Inflammatory macrophage treated with lipopolysaccharide for 1 hour (primary cell): ENCODE measurements at places on chromosomes 2 and 18.

GRCh38 chr2:197311421-197312033 lies 947 bp upstream of the ANKRD44 start:
- DNase-seq = no peak

DNA sequence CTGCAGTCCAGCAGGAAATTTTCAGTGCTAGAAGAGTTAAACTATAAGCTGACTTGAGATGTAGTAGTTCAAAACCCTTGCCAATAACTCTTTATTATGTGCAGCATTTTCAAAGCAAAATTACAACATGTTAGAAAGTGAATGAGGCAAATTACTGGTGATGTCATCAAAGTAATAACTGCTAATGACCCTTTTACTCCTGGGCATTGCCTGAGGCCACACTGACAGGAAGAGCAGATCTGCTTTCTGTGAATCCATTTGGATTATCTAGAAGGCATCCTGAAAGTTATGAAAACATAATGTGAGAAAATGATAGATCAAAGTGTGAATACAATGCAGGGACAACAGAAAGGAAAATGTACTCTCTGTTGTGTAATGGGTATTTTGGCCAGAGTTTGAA lies 139.6 kb upstream of the TRIB2 start:
- no peak for DNase-seq

- DNase-seq = no peak
Observed at GRCh38 chr2:26740890-26741302, 23.2 kb upstream of the SLC35F6 start.

DNA sequence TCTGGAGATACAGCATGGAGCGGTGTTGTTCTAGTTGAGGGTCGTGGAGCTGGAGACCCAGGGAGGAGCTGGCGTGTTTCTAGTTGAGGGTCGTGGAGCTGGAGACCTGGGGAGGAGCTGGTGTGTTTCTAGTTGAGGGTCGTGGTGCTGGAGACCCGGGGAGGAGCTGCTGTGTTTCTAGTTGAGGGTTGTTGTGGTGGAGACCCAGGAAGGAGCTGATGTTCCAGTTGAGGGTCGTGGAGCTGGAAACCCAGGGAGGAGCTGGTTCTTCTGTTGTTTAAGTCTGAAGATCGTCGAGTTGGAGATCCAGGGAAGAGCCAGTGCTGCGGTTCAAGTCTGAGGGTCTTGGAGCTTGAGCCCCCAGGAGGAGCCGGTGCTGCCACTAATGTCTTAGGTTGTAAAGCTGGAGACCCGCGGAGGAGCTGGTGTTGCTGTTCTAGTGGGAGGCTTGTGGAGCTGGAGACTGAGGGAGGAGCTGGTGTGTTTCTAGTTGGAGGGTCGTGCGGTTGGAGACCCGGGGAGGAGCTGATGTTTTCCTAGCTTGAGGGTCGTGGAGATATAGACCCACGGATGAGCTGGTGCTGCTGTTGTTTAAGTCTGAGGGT lies 155.3 kb downstream of the RTP5 start:
- no peak for DNase-seq

DNA sequence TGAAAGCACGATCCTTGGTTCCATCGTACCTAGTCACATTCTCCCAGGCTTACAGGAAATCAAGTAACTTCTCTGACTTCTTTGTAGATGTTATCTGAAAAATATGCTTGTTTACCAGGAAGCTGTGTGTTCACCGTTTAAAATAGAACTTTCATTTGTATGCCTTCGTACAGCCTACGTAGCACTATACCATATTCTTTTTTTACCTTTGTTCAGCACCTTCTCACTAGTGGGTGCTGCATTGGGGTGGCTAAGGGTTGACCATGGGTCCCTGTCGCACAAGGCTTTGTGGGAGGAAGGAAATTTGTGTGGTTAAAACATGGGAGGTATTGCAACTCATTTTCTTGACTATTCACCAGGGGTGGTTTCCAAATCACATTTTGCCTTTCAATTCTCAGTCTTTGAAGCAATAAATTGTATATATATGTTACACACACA lies 16.6 kb downstream of the MALT1 start:
- peak; percentile 34 for DNase-seq

- DNase-seq = no peak
Observed at GRCh38 chr2:165434865-165435496, 34.5 kb upstream of the CSRNP3 start.
